ENCODE measurements at places on chromosomes 16 and 17.

DNA sequence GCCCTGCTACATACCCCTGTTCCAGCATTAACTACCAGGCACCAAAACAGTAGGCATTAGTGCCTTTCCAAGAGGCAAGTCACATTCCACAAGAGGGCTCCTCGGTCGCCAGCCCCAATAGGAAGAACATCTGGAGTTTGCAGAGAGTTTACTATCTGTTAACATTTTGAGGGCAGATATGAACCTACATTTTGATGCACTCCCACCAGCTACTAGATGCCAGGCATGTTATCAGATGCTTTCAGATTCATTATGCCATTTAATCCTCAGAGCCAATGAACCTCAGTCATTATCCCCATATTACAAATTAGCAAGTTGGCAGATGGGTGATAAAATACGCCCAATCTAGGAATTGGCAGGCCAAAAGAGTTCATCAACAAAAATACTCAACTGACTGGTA, 4.2 kb upstream of the CMTM2 start:
- no peak for DNase-seq

DNA sequence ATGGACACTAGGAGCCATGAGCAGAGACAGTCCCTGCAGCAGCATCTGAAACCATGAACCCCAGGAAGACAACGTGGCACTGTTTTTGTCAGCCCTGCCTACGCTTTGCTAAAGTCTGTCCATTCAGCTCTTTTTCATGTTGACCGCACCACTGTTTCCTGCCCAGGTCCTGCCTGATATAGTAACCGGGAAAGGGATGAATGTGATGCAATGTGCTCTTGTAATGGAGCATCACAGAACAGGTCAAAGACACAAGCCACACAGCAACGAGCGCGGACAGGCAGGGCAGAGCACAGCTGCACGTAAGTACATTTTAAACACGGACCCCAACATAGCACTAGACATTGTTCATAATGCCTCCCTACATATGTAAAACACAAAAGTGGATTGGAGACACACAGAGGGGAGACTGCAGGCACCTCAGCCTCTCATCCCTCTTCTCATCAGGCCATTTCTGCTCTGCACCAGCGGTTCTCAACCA, 16.9 kb upstream of the TNFRSF13B start:
- no peak for DNase-seq

GRCh38 chr16:66028510-66029216, 337.8 kb upstream of the CDH5 start:
- no peak for DNase-seq

DNA sequence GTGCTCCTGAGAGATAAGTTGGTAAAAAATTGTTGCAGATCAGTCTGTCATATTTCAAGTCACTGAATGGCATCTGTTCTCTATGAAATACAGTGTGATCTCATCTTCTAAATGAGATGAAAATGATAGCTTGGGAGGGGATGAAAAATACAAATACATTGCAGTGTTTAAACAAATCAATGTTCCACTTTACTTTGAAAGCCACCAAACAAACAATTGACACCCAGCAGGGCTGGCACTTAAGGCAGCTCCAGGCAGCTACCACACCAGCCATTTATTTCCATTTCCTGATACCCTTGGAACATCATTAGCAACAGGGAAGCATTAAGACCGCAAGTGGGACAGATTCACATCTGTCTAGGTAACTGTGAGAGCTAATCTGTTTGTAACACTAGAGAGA, 827.6 kb upstream of the KIF2B start:
- DNase-seq, result no peak

- DNase-seq, result no peak
Observed at GRCh38 chr17:35214631-35215273, 20.6 kb upstream of the SLC35G3 start.

- DNase-seq, result no peak
Observed at GRCh38 chr16:525520-526180, 1.9 kb upstream of the CAPN15 start.

Measured in stimulated activated CD8-positive, alpha-beta memory T cell treated with anti-CD3 and anti-CD28 coated beads, Interleukin-4, amount 100 ng/mL, for 1 hour (primary cell).